Kasumi-1 (cell line): ENCODE measurements at places on chromosomes 13 and 19.
A peak's percentile ranks its signal among the peaks of the same experiment; 100 is the strongest.

DNA sequence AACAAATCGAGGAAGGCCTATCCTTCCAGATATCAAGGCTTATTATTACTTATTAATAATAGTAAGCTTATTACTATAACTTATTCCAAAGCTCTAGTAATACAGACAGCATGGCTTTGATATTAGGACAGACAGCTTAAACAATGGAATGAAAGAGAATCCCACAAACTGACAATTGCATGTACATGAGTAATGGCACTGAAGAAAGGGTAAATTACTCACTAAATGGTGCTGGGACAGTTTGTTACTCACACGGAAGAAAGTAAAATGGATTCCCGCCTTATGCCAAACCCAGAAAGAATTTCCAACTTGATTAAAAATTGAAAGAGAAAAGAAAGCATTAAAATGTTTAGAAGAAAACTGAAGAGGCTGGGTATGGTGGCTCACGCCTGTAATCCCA lies 60.3 kb downstream of the MIPEP start:
- no peak for DNase-seq

DNA sequence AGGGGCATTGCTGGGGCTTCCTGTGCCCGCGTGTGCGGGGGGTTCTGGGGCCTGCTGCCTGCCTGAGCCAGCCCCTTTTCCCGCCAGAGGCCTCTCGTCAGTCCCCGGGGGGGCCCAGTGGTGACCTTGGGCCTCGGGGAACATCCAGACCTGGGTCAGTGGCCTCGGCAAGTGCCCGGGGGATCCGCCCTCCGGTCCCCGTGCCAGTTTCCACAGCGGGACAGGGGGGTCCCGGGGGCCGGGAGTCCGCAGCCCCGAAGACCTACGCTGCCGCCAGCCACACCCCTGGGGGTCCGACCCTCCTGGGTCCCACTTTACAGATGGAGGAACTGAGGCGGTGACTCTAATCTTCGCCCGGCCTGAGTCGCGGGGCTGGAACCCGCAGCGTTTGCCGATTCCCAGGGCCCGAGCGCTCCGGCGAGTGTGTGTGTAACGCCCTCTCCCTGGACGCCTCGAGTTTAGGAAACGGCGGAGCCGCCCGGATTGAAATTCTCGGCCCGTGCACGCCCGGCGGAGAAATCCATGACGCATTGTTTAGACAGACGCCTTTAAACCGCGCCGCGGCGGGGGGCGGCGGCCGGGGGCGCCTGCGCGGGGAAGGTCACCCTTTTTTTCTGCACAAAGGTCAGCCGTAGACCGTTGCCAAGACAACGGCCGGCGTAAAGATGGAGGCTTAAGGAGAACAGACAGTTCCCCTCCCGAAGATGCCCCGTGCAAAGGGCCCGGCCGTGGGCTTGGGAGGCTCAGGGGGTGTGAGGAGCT lies 39.3 kb downstream of the EFNA2 start:
- no peak for DNase-seq

- DNase-seq, result no peak
These were observed 2.5 kb downstream of the PROZ start for GRCh38 chr13:113160983-113161382.

GRCh38 chr13:24727731-24728601 lies 36.0 kb upstream of the RNF17 start:
- DNase-seq, result peak; percentile 64

GRCh38 chr13:76812206-76812897 lies 73.9 kb downstream of the KCTD12 start:
- DNase-seq, result no peak

DNA sequence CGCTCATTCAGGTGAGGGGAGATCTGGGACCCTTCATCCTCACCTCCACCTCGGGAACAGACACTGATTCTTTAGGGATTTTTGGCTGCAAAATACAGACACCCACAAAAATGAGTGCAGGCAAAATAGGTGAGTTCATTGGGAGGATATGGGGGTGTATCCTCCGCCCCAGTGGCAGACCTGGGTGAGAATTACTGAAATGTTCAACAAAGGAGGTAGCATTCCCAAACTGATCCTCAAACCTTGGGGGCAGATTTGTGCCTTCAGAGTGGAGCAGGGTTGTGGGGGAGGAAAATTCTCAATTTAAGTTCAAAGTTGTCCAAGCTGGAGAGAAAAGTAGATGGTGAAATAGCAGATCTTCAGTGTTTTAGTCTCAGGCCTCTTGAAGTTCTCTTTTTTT lies 31.3 kb upstream of the SIN3B start:
- no peak for DNase-seq

GRCh38 chr13:72462726-72463125 lies 264.7 kb downstream of the MZT1 start:
- no peak for DNase-seq

DNA sequence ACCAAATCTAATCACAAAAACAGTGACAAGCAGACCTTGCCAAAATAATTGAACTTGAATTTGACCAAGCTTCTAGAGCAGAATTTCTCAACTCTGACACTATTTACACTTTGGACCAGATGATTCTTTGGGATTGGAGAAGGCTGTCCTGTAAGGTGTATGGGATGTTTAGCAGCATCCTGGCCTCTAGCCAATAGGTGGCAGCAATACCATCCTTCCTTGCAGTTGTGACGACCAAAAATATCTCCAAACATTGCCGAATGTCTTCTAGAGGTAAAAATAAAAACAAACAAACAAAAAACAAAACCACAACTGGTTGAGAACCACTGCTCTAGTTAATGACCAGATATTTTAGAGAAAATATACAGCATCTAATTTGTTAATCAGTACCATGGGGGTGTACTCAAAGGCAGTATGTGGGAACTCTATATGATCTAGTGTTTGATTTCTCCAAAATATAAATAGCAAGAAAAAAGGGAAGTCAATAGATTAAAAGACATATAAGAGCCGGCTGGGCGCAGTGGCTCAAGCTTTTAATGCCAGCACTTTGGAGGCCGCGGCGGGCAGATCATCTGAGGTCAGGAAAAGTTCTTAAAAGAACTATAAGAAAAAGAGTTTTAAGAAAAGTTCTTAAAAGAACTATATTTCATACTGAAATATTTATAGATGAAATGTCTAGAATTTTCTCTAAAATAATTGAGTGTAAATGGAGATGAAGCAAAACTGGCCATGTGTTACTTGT lies 60.9 kb upstream of the ZNF527 start:
- no peak for DNase-seq

- no peak for DNase-seq
These were observed 44.3 kb upstream of the F7 start for GRCh38 chr13:113061271-113061625.

DNA sequence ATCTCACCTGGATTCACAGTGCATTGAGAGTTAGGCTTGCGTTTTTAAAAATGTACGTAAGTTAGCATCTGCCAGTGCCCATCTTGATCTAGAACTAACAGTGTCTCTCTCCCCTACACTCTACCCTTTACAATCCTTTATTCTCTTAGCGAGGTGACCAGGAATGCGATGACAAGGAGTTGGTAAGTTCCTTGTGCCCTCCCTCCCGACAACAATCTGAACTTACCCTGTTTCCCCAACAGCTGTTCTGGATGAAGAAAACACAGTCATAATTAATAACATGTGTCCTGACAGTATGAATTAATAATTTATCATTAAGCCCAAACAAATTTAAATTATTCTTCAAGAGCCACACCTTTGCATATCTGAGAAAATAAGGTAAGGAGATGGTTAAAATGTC lies 6.3 kb downstream of the TSHZ3 start:
- DNase-seq, result no peak

DNA sequence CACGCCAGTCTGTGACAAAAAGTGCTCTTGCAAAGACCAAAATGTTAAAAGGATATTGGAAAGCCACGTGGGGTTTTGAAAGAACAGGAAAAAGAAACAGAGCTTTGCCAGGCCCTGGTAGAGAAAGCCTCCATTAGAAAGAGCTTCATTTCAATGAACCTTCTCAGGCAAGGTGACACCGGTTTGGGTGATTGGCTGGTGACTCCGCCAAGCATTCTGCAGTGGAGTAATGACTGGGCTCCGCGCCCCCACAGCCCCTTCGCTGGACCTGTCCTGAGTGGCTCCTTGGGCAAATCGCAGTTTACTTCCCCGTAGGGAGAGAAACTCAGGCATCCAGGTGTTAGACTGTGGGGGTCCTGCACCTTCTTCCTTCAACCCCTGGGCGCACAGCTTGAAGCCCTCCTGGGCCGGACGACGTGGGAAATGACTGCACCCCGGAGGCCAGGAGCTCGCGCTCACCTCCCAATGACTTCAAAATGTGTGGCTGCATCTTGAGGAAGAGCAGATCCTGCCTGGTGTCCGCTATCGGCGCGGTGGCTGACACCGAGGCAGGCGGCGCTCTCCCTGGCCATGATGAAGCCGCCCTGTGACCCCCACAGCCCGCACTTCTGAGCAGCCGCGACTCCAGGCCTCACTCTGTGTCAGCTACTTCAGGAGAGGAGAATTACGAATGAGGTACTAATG lies 444.6 kb upstream of the SGCG start:
- no peak for DNase-seq

GRCh38 chr13:39765801-39766463 lies 110.5 kb downstream of the COG6 start:
- DNase-seq, result no peak

- DNase-seq, result no peak
These were observed 68.7 kb downstream of the ZNF726 start for GRCh38 chr19:23983406-23983805.
